ENCODE measurements at places on chromosomes 4 and X.

DNA sequence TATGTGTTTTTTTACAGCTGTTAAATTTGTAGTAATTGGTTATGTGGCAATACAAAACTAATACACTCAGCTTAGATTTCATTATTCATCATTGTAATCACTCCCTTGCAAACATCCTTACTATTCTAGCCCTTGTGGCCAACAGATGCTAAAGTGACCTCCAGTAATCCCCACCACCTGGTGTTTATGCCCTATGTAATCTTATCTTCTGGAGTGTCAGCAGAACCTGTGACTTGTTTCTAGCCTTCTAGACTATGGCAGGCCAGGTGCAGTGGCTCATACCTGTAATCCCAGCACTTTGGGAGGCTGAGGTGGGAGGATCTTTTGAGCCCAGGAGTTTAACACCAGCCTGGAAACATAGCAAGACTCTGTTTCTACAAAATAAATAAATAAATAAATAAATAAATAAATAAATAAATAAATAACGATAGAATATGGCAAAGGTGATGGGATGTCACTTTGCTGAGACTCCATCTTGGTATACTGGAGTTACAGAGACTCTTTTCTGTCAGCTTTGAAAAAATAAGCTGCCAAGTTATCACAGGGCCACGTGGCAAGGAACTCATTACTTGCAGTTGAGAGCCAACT lies 12.3 kb upstream of the TSR2 start:
- DNase-seq: no peak

GRCh38 chr4:143559757-143560147 lies 46.2 kb downstream of the SMARCA5 start:
- DNase-seq: no peak

- no peak for DNase-seq
These were observed 166.5 kb downstream of the PJA1 start for GRCh38 chrX:68998716-68999115.

DNA sequence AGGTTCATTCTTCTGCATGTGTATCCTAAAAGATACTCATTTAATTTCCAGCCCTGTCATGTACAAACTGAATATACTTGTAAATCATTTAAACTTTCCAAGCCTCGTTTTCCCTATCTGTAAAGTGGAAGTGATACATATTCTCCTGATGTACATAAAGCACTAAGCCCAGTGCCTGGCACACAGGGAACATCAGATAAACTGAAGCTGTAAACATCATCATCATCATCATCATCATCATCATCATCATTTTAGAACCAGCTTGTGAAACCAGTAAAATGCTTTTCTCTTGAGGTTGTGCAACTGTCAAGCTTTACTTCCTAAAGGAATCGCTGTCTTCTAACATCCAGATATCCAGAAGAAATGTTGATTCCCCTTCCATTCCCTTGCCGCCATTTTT lies 83.3 kb upstream of the ANXA3 start:
- DNase-seq: no peak

DNA sequence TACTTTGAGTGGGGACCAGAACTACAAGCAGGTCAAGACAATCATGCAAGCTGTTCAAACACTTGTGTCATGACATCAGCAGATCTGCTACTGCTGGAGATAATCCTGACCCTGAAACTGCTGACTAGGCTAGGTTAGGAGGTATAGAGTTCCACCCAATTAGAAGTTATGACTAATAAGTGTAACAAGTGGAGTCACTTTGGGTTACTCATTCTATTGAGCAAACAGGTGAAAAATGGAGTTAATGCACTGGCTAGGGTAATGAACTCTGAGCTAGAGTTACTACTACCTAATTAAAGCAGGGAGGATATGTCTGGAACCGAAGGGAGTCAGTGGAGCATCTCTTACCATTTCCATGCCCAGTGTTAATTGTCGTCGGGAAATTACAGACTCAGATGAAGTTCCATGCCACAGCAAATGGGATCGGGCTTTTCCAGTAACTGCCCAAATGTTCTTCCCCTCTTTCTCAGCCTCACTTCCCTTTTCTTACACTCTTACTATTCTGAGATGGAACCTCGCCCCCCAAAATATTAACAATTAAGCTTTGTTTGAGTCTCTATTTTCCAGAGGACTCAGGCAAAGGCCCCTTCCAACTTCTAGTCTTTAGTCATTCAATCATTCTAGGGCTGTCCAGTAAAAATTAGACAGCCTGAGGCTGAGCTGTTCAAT lies 19.8 kb upstream of the MANBA start:
- no peak for DNase-seq

DNA sequence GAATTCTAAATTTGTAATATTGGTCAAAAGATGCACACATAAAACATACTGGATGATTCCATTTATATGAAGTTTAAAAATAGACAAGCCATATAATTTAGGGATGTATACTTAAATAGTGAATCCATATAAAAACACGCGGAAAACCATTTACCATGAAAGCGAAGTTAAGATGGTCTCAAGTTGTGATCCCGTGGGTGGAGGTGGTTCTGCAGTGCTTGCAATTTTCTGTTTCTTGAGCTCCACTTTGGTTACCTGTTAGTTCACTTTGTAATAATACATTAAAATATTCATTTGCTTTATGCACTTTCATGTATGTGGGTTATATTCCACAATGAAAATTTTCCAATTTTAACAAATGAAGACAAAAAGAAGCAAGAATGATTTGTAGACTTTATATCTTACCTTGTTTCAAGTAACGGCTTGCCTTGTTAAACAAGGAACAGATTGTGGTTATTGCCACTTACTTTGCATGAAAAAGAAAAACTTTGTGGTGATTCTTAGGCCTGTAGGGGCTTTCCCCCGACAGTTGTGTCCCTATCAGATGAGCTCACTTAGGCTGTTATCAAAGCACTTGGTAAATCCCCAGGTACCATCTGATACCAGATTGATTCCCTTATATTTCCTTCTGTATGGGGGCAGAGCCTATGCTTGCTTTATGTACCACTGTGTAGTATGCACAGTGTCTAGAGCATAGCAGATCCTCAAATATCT lies 12.2 kb downstream of the UCP1 start:
- no peak for DNase-seq

- no peak for DNase-seq
These were observed 591.5 kb downstream of the GALNTL6 start for GRCh38 chr4:172404676-172405075.

DNA sequence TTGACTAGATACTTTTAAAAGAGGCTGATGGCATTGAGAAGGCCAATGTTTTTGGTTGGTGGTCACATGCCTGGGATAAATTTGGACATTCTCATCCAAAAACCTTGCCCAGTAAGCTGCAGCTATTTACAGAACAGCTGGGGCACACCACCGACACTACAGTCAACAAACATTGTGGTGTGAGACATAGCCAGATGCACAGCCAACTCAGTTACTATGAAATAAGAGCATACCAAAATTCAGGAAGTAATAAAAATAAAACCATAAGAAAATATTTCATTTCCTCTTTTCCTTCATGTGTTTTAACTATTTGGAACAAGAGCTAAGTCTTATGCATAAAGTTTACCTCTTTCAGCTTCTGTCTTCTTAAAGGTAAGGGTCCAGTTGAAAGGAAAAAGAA lies 8.8 kb downstream of the PPM1K start:
- DNase-seq: no peak

- DNase-seq: no peak
These were observed 195.7 kb upstream of the FAT1 start for GRCh38 chr4:186919340-186919739.

GRCh38 chr4:152486429-152487389 lies 49.2 kb downstream of the FBXW7 start:
- DNase-seq: no peak

DNA sequence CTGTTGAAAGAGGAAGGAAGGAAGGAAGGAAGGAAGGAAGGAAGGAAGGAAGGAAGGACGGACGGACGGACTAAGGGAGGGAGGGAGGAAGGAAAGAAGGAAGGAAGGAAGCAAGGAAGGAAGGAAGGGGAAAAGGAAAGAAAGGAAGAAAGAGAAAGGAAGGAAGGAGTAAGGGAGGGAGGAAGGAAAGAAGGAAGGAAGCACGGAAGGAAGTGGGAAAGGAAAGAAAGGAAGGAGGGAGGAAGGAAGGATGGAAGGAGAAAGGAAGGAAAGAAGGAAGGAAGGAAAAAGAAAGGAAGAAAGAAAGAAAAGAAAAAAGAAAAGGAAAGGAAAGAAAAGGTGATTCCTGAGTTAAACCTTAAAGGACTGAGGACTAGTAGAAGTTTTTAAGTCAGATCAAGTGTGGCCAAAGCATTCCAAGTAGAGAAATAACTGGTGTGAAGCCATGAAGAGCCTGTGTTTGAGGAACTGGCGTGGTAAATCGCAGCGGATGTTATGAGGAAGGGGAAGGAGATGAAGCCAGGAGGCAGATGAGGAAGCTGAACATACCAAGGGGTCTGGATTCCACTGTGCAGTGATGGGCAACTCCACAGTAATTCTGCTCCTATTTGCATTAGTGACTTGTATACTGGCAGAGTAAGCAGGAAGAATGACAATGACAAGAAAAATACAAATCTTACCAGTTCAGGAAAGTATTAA lies 163.5 kb downstream of the MGST2 start:
- no peak for DNase-seq

- no peak for DNase-seq
These were observed 625.7 kb downstream of the SMARCA1 start for GRCh38 chrX:128897621-128898020.

DNA sequence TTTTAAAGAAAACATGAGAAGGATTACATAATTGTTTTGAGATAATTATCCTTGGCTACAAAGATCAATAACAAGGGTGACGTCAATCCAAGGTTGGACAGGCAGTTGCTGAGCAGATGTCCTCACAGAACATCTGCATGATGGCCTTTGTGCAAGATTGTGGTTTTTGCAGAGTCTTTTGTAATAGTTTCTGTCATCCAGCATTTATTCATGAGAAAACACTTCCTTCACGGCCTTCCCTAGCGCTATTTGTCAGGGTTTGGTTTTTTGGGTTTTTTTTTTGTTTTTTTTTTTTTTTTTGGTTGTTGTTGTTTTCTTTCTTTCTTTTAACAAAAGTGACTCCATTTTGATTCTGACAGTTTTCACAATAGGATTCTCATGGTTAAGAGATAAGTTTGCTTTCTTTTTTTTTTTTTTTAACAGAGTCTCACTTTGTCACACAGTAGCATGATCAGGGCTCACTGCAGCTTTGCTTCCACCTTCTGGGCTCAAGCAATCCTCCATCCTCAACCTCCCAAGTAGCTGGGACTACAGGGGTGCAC lies 31.5 kb upstream of the ELF2 start:
- DNase-seq: no peak

DNA sequence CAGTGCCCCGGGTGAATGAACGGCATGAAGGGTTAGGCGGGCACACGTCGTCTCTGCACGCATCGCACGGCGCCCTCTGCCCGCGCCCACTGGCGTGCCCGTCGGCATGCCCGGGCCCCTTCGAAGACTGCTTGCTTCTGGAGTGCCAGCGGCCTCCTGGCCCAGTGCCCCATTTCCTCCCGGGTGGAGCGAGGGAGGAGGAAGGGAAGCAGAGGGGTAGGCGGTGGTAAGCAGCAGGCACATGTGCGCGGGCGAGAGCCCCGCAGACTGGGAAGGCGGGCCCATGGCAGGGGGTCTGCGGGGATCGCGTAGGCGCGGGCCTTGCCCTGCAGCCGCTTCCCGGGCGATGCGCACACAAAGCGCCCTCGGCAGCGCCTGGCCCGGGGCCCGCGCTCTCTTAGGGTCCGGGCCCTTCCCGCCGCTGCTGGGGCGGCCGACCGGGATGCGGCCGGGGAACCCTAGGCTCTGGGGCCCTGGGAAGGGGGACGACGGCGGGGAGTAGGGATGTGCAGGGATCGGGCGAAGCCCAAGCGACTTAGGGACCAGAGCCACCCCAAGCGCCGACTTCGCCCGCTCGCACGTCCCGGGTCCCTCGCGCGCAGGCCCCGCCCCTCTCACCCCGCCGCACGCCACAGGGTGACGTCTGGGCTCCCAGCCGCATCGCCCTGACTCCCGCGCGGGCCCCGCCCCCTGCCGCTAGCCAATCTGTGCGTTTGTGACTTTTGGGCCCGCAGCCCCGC lies 866 bp upstream of the EMD start:
- peak; percentile 33 for DNase-seq

DNA sequence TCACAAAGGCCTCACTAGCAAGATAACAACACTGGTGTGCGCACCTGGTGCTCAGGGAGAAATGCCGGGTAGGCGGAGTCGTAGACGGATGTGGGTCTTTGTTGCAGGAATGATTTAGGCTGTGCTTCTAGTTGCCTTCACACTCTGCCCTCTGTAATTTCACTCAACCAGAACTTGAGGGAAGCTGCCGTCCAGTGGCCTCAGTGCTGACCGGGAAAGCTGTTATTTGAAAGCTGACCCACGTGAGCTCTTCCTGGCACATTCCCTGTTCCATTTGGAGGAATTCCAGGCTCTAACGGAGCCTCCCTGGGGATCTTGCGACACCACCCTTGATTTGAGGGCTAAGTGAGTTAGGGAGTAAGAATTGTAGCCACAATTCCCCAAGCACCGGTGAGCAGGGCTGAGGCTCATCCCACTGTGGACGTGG lies 15.9 kb downstream of the SH3TC1 start:
- no peak for DNase-seq

- no peak for DNase-seq
These were observed 21.0 kb downstream of the MAOA start for GRCh38 chrX:43676971-43677572.

- no peak for DNase-seq
These were observed 358.3 kb upstream of the BOD1L1 start for GRCh38 chr4:13985837-13986236.

DNA sequence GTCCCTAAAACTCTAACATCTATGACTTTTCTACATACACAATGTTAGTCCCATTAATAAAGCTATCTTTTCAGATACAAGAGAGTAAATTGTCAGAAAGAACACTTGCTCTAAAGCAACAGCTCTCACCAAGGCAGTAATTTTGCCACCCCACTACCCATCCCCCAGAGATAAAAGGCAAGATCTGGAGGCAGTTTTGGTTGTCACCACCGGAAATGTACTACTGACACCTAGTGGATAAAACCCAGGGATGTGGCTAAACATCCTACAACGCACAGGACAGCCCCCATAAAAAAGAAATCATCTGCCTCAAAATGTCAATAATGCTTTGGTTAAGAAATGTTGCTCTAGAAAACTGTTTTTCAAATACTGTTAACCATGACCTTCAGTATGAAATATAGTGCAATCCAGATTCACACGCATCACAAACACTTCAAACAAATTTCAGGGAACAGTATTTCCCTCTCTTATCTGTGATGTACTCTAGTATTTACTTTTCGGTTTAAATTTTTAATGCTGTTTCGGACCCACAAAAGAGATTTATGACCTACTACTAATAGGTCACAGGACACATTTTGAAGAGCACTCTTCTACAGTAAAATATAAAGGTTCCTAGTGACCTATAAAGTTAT lies 5.1 kb downstream of the FBXL5 start:
- DNase-seq: peak; percentile 43

DNA sequence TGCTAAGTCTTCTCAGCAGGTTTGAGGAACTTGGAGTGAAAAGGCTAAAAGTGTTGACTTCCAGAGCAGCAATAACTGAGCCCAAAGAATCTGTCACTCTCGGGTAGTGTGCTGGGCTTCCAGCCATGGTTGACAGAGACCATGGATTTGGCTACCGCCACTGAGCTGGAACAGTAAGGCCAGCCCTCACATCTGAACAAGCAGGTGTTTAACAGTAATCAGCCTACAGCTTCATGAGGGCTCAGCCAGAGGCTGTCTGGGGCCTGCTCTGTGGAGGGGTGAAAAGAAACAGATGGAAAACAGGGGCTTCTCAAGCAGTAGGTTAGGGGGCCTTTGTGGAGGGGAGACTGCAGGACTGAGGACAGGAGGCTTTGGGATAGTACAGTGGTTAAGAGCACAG lies 14.9 kb downstream of the RASL11B start:
- DNase-seq: no peak

GRCh38 chr4:186368281-186368680 lies 102.3 kb downstream of the F11 start:
- no peak for DNase-seq
